ENCODE measurements at places on chromosomes 12 and 14. TPM values are rescaled to one million over a fixed set of nuclear protein-coding genes. Genes with fewer than 3 reads are reported as not detected.

ANHX gene
- polyA plus RNA-seq, result not detected

RPGRIP1 gene
- not detected for polyA plus RNA-seq

SLC6A15 gene
- not detected for polyA plus RNA-seq

- DNase-seq, result no peak
These were observed 189.3 kb downstream of the ITPR2 start for GRCh38 chr12:26643532-26644315.

GRCh38 chr12:53120685-53121525, 17.6 kb downstream of the SOAT2 start:
- no peak for DNase-seq

GRCh38 chr14:105283028-105283427, 17.8 kb downstream of the BRF1 start:
- DNase-seq, result no peak

GRCh38 chr14:66206554-66206953, 279.6 kb upstream of the CCDC196 start:
- DNase-seq, result no peak

DNA sequence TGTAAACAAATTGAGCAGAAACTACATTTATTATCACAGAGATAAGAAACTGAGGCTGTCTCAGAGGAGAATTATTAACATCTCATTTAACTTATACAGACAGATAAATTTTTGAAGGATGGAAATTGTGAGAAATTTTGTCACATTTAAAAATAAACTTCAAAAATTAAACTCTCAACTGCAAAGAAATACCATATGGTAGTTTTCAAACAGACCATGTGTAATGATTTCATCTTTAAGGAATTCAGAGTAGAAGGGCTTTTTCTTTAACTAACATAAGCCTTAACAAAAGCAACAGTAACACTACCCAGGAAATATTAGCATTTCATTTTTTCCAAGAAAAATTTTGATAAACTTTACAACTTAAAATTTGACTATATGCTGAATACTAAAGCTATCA, 26.6 kb downstream of the NUP37 start:
- no peak for DNase-seq

GRCh38 chr12:133080026-133080367, 726 bp upstream of the ZNF140 start:
- peak; percentile 99 for DNase-seq

GRCh38 chr14:44782775-44783238, 178.9 kb downstream of the KLHL28 start:
- no peak for DNase-seq

DNA sequence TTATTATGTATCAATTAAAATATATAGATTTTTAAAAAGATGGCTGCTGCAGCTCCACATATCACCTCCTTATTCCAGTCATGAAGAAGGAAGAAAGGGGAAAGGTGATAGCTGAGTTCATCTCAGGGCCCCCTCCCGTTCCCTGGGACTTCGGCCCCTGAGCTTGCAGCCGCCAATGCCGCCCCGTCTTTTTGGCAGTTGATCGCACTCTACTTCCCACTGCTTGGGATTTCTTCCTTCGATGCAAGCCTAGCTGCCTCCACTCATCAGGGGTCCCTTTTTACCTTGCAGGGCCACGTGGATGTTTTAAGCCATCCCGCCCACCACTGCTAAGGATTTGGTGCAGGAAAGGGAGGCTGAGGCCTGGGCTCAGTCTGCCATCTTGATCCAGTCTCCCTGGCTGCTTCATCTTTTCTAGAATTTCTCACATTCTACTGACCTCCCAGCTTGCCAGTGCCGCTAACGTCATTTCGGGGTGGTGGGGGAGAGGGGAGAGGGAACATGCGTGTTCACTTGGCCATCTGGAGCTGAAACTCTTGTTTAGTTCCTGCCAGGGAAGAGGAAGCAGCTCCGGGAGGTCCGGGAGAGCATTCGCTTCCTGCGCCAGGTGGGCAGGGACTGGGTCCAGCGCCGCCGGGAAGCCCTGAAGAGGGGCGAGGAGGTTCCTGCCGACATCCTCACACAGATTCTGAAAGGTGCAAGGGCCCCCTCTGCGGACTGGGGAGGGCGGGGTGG, 31.3 kb downstream of the CYP46A1 start:
- no peak for DNase-seq

Data from small intestine (tissue), 16 donors.